ENCODE measurements at places on chromosomes 12 and 14.

- DNase-seq = peak; percentile 89
Measured at GRCh38 chr12:124609041-124609989, 41.9 kb upstream of the NCOR2 start.

DNA sequence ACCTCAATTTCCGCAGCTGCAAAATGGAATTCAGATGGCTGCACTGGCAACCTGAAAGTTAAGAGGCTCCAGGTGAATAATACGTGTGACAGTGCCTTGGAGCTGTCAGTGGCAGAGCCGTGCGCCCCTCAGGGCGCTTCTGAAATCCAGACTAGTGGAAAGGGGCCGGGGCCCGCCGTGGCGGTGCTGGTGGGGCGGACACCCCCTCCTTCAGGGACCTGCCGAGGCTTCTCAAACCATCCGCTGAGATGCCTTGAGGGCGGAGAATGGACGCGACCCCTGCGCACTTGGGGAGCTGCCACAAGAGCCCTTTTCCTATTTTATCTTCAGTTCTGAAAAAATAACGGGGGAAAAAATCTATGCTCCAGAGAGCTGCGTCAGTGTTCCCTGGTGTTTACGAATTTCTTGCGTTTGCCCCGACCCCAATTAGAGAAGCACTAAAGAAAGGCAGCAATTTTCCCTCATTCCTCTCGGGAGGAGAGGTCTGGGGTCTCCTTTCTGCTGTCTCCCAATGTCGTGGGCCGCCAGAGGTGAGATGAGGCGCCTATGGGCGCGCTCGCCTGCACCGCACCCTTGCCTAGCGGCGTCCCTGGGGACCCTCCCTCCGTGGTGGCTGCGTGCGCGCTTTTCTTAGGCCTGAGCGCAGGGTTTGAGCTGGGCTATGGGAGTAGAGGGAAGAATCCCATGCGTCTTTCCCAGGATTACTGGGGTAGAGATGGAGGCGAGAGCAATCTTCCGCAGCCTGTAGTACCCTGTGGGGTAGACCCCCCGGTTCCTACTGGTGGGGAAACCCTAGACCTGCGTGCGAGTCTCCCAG is 2.2 kb downstream of the NOS1 start:
- no peak for DNase-seq

DNA sequence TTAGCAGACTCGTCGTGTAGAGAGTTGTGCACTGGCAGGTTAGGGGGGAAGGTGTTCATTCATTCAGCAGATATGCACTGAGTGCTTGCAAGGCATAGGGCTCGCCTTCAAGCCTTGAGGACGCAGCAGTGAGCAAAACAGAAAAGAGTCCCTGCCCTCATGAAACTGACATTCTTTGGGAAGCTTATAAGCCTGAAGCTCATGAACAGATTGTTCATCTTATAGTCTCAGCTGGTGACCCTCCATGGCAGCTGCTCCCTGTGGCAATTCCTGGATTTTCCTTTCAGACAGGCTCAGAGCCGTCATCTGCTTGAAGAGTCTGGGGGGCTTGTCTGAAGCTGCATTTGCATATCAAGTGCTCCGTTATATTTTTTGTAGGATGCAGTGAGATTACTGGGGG is 148.4 kb downstream of the PRKCH start:
- no peak for DNase-seq

- no peak for DNase-seq
Measured at GRCh38 chr12:123165537-123165936, 14.6 kb upstream of the PITPNM2 start.

- DNase-seq = no peak
Measured at GRCh38 chr12:92942905-92943304, 13.8 kb upstream of the EEA1 start.

DNA sequence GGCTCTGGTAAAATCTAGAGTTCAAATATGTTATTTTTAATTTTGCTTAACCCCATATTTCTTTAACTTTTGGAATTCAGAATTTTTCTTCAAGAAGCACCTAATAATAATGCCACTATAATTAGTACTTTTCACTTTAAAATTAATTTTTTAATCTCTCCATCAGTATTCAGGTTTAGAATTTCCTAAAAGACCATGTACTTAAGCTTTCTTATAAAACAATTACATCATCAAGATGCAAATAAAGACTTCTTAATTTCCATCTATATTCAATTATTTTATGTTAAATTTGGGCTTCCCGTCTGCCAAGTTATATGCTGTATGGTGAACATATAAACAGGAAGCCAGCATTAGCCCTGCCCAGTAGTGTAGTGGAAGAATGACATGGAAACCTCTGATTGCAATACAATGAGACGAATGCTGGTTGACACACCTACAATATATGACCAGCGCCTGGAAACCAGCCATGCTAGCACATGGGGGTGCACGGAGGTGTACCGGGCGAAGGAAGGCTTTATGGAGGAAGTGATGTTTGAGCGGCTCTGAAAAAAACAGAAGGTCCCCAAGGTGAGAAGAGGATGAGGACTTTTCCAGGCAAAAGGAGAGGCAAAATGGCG is 82.2 kb downstream of the LLPH start:
- DNase-seq = no peak

GRCh38 chr14:58107947-58108552 is 44.0 kb downstream of the ARMH4 start:
- peak; percentile 49 for DNase-seq

- no peak for DNase-seq
Measured at GRCh38 chr14:92495027-92495426, 18.6 kb upstream of the RIN3 start.

DNA sequence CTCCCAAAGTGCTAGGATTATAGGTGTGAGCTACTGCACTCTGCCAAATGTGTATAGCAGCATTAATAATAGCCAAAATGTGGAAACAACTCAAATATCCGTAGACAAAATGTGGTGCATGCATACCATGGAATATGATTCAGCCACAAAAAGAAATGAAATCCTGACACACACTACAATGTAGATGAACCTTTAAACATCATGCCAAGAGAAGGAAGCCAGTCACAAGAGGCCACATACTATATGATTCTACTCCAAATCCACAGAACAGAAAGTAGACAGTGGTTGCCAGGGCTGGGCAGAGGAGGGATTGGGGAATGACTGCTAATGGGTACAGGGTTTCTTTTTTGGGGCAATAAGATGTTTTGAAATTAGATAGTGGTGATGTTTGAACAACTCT is 7.7 kb upstream of the TMED2 start:
- no peak for DNase-seq

- no peak for DNase-seq
Measured at GRCh38 chr12:110513842-110514241, 11.7 kb downstream of the RAD9B start.

DNA sequence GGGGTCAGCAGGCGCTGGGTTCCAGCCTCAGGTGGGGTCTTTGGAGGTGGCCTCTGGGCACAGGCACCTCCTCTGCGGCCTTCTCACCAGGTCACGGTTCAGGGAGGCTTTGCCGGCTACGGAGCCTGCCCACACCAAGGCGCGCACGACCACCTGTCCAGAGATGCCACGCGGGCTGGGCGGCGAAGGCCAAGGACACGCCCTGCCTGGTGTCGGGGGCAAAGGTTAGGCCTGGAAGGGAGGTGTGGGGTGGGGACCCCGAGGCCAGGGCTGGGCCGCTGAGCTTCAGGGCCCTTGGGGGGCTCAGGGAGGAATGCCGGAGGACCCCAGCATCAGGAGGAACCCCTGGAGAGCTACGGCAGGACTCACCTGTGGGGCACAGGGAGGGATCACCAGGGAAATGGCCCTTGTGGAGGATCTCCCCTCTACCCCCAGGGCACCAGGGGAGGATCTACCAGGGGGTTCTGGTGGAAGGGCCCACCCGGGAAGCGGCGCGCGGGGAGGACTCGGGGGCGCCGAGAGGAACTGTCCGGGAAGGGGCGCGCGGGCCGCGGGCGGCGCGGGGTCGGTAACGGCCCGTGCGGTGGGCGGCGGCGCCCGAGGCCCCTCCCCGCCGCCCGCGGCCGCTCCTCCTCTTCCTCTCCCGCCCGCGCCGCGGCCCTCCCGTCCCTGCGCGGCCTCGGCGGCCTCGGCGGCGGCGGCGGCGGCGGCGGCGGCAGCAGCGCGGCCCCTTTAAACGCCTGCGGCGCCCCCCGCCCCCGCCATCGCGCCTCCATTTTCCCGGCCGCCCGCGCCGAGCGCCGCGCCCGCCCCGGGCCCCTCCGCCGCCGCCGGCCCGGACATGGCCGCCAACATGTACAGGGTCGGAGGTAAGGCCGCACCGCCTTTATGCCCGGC is at the start of gene MTA1:
Gene MTA1 (plus strand): TSS at position 633 of the 897 bp plus-strand sequence. CDS start 209 bp downstream, at position 842.
- peak; percentile 55 for DNase-seq

GRCh38 chr12:26338586-26339572 is 143.5 kb downstream of the SSPN start:
- DNase-seq = no peak

- no peak for DNase-seq
Measured at GRCh38 chr14:32404784-32405573, 75.9 kb downstream of the AKAP6 start.

DNA sequence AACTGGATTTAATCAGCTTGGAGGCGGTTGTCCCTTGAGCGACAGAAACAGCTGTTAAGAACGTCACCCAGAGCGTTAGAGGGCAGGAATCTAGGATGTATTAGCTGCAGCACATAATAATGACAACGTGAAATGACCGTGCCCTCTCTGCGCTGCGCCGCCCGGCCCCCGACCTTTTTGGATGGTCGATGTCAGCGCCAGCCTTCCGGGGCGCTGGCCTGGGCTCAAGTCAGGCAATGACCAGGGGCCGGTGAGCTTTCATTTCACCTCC is 427 bp upstream of the TMEM120B start:
- peak; percentile 35 for DNase-seq

- DNase-seq = no peak
Measured at GRCh38 chr12:45322810-45323209, 106.9 kb downstream of the ANO6 start.

DNA sequence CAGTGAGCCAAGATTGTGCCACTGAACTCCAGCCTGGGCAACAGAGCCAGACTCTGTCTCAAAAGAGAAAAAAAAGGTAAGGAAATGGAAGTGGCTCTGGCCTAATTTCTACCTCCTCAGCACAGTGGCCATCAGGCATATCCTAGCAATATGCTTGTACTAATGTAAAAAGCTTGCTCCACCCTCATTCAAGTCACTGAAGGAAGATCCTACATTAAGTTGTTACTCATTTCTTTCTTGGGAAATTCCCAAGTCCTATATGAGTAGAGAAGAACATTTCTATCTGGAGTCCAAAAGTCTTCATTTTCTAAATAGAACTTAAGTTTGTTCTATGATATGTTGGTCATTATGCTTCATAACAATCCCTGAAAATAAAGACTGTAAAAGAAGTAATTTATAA is 67.3 kb upstream of the HOXC13 start:
- DNase-seq = no peak

DNA sequence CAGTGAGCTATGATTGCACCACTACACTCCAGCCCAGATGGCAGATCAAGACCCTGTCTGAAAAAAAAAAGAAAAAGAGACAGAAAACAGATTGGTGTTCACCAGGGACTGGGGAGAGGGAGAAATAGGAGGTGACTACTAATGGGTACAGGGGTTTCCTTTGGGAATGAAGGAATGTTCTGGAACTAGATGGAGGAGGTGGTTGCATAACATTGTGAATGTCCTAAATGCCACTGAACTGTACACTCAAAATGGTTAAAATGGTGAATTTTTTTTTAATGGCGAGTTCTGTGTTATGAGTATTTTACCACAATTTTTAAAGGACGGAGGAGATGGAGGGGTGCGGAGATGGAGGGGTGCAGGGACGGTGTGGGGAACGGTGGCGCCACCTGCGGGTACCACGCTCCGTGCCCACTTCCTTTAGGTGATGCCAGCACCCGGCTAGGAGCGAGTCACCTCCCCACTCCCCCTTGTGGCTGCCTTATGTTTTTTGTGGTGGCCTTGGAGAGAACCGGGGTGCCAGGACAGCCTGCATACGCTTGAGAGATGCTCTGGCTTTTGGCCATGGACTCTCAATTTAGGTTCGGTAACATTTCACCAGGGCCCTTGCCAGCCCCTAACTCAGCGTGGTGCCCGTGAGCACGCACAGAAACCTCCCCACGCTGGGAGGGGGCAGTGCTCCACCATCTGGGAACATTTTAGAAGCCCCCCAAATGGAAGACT is 16.1 kb downstream of the UBC start:
- DNase-seq = peak; percentile 81

DNA sequence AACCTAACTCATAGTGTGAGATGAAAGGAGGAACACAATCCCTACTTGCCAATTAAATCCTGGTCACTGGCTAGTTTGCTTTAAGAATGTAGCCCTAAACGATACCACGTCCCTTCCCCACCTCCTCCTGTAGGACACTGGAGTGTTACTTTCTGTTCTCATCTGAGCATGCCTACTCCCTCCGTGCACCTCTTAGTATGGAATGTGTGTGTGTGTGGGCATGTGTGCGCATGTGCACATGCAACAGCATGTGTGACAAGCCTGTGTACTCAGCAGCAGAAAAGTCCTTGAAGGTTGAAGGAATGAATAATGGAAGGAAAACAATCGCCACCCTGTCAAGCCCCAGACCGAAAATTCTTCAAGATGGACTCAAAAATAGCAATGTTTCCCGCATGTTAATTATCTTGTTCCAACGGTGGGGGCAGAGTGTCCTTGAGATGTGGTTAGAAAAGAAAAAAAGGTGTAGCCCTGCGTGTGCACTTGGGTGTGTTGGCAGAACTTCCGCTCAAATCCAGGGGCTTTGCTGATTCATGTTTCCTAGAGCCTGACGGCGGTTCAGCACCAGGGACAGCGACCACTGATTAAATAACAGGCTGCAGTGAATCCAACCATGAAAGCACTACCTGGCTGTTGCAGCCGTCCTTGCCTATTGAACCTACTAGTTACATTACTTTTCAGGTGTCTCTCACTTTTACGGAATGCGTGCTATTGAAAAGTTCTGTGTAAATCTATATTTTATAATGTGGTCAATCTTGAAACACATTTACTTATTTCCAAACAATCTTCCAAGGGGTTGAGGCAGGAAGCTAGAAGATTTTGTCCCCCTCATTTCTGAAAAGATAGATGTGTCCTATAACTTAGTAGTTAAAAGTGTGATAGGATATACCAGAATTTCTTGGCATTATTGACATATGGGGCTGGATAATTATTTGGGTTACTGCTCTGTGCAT is 79.8 kb downstream of the SRRM4 start:
- peak; percentile 25 for DNase-seq

DNA sequence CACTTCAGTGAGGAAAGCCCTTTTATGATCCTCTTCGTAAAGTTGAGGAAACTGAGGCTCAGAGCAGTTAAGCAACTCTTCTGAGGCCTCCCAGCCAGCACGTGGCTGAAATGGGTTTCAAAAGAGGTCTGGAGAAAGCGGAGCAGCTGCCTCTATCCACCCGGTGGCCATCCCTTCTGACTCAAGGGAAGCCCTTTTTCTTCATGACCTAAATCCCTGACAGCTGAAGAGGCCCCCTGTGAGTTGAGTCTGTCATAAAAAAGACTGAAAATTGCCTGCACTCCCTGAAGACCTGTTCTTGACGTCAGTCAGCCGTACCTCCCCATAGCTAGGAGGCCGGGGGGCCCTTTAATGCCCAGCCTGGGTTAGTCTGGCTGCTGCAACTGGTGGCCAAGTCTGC is 10.7 kb downstream of the CMKLR1 start:
- no peak for DNase-seq

GRCh38 chr12:42565633-42566032 is 23.9 kb downstream of the PRICKLE1 start:
- no peak for DNase-seq

- no peak for DNase-seq
Measured at GRCh38 chr14:63308723-63309317, 9.9 kb downstream of the GPHB5 start.

GRCh38 chr14:100025111-100025510 is 40.1 kb upstream of the EVL start:
- peak; percentile 45 for DNase-seq
